Stimulated activated CD4-positive, alpha-beta T cell treated with anti-CD3 and anti-CD28 coated beads, Interleukin-4, amount 100 ng/mL, for 4 hours (primary cell): ENCODE measurements at places on chromosomes 16 and 17.

DNA sequence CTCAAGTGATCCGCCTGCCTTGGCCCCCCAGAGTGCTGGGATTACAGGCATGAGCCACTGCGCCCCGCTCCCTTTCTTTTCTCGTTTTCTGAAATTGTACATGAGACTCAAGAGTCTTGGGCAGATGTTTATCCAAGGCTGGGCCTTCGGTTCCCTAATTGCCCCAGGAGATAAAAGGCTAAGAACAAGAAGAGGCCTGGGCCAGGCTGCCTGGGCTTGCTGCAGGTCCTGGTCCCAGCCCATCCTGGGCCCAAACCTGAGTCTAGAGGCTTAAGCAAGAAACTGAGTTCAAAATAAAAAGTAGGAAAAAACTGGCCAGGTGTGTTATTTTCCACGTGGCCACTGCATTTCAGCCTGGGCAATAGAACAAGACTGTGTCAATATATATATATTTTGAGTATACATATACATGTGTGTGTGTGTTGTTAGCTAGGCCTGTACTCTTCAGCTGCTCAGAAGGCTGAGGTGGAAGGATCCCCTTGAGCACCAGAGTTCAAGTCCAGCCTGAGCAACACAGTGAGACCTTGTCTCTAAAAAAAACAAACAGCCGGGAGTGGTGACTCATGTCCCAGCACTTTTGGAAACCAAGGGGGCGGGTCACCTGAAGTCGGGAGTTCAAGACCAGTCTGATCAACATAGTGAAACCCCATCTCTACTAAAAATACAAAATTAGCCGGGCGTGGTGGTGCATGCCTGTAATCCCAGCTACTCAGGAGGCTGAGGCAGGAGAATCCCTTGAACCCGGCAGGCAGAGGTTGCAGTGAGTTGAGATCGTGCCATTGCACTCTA is 6.8 kb upstream of the CLUH start:
- DNase-seq = no peak

DNA sequence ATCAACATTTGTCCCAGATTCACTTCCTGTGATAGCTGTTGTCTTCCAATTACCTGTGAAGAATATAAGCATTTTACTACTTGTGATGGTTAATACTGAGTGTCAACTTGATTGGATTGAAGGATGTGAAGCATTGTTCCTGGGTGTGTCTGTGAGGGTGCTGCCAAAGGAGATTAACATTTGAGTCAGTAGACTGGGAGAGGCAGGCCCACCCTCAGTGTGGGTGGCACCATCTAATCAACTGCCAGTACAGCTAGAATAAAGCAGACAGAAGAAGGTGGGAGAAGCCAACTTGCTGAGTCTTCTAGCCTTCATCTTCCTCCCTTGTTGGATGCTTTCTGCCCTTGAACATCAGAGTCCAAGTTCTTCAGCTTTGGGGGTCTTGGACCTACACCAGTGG is 660.4 kb upstream of the GOT2 start:
- DNase-seq = no peak

DNA sequence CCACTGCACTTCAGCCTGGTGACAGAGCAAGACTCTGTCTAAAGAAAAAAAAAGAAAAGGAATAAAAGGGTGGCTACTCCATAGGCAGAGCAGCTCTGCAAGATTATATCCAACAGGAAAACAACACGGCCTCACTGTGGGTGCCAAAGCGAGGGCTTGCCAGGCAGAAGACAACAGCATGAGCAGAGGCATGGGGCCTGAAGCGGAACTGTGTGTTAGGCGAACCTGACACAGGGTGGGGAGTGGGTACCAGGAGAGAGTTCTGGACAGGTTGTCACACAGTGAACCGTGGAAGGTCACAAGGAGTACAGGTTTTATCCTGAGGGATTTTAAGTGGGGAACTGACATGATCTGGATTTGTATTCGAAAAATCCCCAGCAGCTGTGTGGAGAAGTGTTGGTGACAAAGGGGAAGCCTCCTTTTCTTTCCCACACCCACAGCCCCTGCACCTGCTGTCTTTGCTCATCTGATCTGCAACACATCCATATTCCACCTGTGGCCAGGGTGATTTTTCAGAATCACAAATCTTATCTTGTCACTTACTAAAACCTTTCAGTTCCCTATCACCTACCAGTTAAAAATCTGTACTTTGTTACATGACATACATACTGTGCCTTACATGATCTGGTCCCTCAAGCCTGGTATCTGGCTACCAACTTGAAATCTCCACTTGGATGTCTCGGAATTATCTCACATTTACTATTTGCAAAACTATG is 23.2 kb upstream of the ARHGAP17 start:
- DNase-seq = no peak

GRCh38 chr16:19559242-19559910 is 3.9 kb downstream of the VPS35L start:
- no peak for DNase-seq

DNA sequence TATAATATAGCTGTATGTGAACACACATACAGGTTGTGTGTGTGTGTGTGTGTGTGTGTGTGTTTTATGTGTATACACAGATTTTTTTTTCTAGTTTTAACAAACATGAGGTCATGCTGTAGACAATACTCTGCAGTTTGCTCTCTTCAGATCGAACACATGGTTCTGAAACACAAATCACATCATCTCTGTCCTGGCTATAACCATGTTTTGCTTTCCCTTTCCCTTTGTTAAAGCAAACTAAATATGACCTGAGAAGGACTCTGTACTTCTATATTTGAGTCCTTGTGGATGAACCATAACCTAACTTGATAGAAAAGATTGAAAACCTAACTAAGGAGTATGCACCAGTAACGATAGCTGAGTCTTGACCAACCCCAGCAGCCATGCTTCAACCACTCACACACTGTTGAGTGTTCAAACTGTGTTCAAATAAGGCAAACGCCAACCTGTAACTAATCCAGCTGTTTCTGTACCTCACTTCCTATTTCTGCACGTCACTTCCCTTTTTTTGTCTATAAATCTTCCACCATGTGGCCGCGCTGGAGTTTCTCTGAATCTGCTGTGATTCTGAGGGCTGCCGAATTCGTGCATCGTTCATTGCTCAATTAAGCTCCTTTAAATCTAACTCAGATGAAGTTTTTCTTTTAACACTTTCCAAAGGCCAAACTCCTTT is 303.8 kb downstream of the HS3ST3B1 start:
- no peak for DNase-seq

GRCh38 chr16:85194307-85195270 is 82.3 kb upstream of the CIBAR2 start:
- DNase-seq = no peak

GRCh38 chr17:14935845-14936485 is 329.2 kb downstream of the PMP22 start:
- DNase-seq = no peak

- no peak for DNase-seq
Measured at GRCh38 chr17:50258647-50259476, 15.4 kb upstream of the TMEM92 start.

- DNase-seq = no peak
Measured at GRCh38 chr16:16937576-16937975, 533.2 kb downstream of the XYLT1 start.

DNA sequence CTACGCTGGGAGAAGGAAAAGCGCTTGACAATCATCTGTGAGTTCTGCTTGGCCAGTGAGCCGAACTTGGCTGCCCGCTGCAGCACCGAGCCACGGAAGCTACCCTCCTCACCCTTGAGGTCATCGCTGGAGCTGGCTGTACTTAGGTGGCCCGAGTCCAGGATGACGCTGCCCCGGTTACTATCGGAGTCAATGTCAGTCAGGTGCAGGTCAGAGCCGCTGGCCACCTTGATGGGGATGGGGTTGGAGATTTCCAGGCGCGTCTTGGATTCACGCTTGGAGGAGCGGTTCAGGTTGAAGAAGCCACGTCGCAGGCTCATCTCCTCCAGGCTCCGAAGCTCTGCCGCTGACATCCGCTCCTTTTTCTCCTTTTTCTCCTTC is 13.7 kb downstream of the MYO18A start:
- DNase-seq = no peak

DNA sequence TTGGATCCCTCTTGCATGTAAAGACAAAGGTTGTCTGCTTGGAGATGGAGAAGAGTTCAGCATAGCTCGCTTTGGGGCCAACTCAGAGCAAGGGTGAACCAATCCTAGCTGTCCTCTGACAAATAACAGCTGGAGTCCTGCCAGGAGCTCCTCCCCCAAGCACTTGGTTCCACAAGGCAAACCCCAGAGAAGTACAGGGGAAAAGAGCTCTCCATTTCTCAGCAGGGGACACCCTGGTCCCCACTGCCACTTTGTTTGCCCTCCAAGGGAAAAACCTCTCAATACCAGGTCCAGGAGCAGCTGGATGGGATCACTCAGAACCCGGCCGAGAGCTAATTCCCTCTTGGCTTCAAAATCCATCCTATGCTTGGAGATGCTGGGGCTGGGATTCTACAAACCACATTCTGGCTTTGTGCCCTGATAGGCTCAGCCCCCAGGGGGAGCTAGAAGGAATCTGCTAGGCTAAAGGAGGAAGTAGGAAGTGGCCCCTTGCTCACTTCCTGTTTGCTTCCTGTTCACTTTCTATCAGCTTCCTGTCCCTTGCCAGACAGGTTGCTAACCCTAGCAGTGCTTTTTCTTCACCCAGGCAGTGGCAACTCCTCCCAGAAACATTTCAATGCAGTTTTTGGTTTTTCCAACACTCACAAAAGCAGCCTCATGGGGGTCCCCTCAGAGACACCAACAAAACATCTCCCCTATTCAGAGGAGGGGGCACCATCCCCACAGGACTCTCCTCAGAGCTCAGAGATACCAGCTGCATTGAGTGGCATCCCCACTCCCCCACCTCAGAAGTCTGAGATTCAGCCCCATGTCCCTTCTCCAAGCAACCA is 30.7 kb downstream of the CDRT4 start:
- no peak for DNase-seq

GRCh38 chr16:80993307-80993706 is 13.4 kb downstream of the CMC2 start:
- no peak for DNase-seq

- DNase-seq = no peak
Measured at GRCh38 chr17:81672954-81673353, 6.4 kb downstream of the CCDC137 start.

GRCh38 chr17:17499402-17500145 is 3.4 kb upstream of the RASD1 start:
- DNase-seq = no peak
